ENCODE measurements at places on chromosomes 6 and 20. TPM values are rescaled to one million over a fixed set of nuclear protein-coding genes. Genes with fewer than 3 reads are reported as not detected.

Gene TMC2
- 7.5 TPM for total RNA-seq

Gene KIF6
- total RNA-seq = 2.2 TPM

Gene HLA-DMB
- total RNA-seq = 0.31 TPM

Gene FOXA2
- not detected for total RNA-seq

Gene TAGAP
- 0.94 TPM for total RNA-seq

Gene APCDD1L
- total RNA-seq = not detected
